ENCODE measurements at places on chromosomes 3 and 15.
A peak's percentile ranks its signal among the peaks of the same experiment; 100 is the strongest.

- peak; percentile 21 for DNase-seq
Observed at GRCh38 chr3:23659274-23659673, 146.5 kb upstream of the UBE2E1 start.

- no peak for DNase-seq
Observed at GRCh38 chr15:60555806-60556205, 76.9 kb upstream of the ICE2 start.

GRCh38 chr3:101077361-101078011 lies 84.3 kb upstream of the ABI3BP start:
- no peak for DNase-seq

- DNase-seq = no peak
Observed at GRCh38 chr3:196218155-196218712, 1.9 kb downstream of the SLC51A start.

All from CD4-positive, alpha-beta T cell treated with Interferon alpha-2 for 1 hour (primary cell).